ENCODE measurements at places on chromosomes 16 and 17.

- no peak overlapping the region for H3K27ac ChIP-seq
- DNase-seq = no peak
- no peaks in the 10 kb centered on the region for H3K36me3 ChIP-seq
- no peak overlapping the region for H3K4me3 ChIP-seq
- H3K27me3 ChIP-seq = no peaks in the 10 kb centered on the region
Measured at GRCh38 chr17:33438139-33438538, 145.0 kb upstream of the ASIC2 start.

GRCh38 chr16:88812513-88813268, 963 bp upstream of the APRT start:
- H3K4me3 ChIP-seq = peak overlapping the region; percentile 88
- DNase-seq = peak; percentile 56
- H3K27me3 ChIP-seq = no peaks in the 10 kb centered on the region
- H3K27ac ChIP-seq = peak overlapping the region; percentile 92

GRCh38 chr17:7403977-7404736, at the start of gene TMEM256:
TMEM256 (minus strand) TSS chr17:7404097; CDS start chr17:7404084, 13 bp downstream.
- peak within 1 kb of the TSS; percentile 57 for H3K4me3 ChIP-seq
- no peaks in the 10 kb centered on the region for H3K27me3 ChIP-seq
- H3K27ac ChIP-seq = peak within 1 kb of the TSS; percentile 95
- no peaks in the 10 kb centered on the region for H3K36me3 ChIP-seq
- peaks cover 4% of the 10 kb centered on the region for H3K4me1 ChIP-seq

GRCh38 chr17:27354051-27354490, 60.2 kb downstream of the WSB1 start:
- DNase-seq = no peak
- H3K36me3 ChIP-seq = no peaks in the 10 kb centered on the region
- no peaks in the 10 kb centered on the region for H3K27me3 ChIP-seq
- peak overlapping the region; percentile 75 for H3K4me3 ChIP-seq
- H3K4me1 ChIP-seq = no peaks in the 10 kb centered on the region

GRCh38 chr16:73543331-73543969, 495.5 kb upstream of the ZFHX3 start:
- no peak overlapping the region for H3K4me3 ChIP-seq
- H3K27me3 ChIP-seq = no peaks in the 10 kb centered on the region
- no peaks in the 10 kb centered on the region for H3K4me1 ChIP-seq
- no peak overlapping the region for H3K27ac ChIP-seq
- H3K36me3 ChIP-seq = no peaks in the 10 kb centered on the region

- peak; percentile 63 for DNase-seq
- H3K4me3 ChIP-seq = no peak overlapping the region
- H3K27ac ChIP-seq = no peak overlapping the region
- no peaks in the 10 kb centered on the region for H3K36me3 ChIP-seq
Measured at GRCh38 chr16:20774703-20775362, 11.0 kb downstream of the ACSM3 start.

GRCh38 chr16:19499481-19499880, 22.4 kb downstream of the GDE1 start:
- H3K4me3 ChIP-seq = no peak overlapping the region
- H3K27ac ChIP-seq = no peak overlapping the region
- no peaks in the 10 kb centered on the region for H3K27me3 ChIP-seq
- H3K36me3 ChIP-seq = peaks cover 3% of the 10 kb centered on the region
- DNase-seq = no peak
- no peaks in the 10 kb centered on the region for H3K4me1 ChIP-seq

DNA sequence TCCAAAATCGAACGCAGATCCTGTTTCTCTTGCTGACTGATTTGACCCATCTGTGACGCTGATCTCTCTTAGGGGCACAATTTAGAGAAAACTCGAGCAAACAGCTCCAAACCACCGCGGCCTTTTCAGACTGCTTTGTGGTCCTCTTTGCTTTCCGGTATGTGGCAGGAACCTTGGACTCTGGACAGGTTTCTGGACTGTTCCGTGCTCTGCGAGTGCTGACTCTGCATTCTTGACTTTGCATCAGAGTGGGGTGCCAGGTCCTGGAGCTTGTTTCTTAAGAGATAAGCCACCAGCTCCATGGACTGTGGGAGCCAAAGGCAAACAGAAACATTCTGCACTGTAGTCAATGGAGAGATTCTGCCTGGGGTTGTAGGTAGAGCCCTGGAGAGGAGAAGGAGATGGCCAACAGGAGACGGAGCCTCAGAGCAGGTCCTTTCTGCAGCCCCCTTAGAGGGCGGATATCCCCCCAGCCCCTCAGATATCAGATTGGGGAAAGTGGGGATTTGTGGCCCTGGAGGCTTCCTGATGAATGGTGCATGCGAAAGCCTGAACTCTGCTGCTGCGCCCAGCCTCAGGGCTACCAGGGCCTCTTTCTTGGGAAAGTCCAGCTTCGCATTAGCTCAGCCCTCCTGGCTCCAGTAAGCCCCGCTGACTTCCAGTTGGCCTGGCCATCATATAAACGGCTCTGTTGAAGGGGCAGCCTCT, 65.6 kb downstream of the WIPI1 start:
- H3K4me1 ChIP-seq = no peaks in the 10 kb centered on the region
- H3K27ac ChIP-seq = peak overlapping the region; percentile 84

DNA sequence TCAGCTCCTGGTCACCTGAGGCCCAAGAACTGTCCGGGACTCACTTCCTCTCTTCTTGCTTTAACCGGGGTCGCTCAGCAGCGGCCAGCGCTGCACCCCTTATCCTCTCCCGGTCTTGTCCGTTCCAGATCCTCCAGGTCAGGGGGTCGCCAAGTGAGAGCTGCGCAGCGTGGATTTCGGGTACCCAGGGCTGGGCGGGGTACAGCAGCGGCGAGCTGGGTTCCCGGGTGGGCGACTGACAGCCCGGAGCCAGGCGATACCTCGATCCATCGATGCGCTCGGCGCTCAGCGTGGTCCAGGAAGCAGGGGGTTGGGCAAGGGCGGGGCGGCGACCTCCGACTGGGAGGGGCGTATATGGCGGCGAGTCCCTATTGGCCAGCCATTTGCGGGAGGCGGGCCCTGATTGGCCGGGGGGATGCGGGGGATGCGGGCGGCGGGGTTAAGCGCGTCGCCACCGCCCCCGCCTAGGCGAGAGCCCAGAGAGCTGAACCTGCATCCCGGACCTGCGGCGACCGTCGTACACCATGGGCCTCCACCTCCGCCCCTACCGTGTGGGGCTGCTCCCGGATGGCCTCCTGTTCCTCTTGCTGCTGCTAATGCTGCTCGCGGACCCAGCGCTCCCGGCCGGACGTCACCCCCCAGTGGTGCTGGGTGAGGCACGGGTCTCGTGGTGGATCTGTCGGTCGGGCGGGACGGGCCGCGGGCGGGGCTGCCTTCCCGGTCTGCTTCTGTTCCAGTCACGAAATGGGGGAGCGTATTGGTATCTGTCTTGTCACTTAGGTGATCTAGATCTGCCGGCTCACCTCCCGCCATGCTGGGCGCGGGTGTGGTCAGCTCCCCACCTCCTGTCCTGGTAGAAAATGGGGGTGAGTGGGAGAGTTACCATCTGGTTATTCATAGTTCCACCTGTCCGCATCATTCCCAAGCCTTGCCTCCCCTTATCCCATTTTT, at the start of gene PLA2G15:
TSS of gene PLA2G15 (plus strand) at position 471 of the 951 bp plus-strand sequence. CDS start at position 525, 54 bp downstream.
- no peaks in the 10 kb centered on the region for H3K27me3 ChIP-seq
- peak within 1 kb of the TSS; percentile 91 for H3K4me3 ChIP-seq
- H3K36me3 ChIP-seq = no peaks in the 10 kb centered on the region

DNA sequence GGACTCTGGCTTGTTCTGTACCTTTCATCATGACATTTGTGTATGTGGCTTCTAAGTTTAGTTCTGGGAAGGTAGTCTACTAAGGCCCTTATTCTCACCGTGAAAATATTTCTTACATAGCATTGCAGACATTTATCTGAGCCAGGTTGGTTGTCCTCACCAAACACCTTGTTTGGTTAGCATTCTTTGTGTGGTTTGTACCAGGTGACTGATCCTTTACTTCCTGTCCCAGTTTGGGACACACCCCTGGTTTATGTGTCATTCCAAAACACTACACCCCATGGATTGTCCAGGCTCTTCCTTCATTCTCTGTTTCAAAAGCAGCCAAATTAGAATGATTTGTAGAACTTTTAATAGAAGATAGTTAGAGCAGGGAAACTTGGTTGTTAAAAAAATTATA, 23.2 kb upstream of the DUSP14 start:
- no peaks in the 10 kb centered on the region for H3K27me3 ChIP-seq
- peak overlapping the region; percentile 76 for H3K27ac ChIP-seq
- H3K36me3 ChIP-seq = no peaks in the 10 kb centered on the region

DNA sequence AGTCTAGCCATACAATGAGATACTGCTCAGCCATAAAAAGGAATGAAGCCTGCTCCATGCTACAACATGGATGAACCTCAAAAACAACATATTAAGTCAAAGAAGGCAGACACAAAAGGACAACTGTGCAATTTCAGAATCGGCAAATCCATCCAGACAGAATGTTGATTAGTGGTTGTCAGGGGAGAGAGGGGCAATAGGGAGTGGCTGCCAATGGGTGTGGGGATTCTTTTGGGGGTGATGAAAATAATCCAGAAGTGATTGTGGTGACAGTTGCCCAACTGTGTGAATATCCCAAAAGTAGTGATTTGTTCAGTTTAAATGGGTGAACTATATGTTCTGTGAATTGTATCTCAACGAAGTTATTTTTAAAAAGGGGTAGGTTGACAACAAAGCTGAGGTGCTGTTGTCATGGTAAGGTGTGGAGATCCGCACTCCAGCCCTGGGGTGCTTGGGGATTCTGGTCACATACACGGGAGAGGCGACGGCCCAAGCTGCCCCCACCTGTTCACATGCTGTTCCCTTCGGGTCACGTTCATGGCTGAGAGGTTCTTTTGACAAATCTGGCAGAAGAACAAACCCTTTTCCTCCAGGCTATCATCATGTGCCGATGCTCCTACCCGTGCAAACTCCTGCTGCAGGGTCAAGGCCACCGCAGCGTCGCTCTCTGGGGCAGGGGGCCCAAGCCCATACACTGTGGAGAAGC, 9.6 kb downstream of the SLX4 start:
- no peaks in the 10 kb centered on the region for H3K27me3 ChIP-seq
- DNase-seq = no peak
- no peaks in the 10 kb centered on the region for H3K36me3 ChIP-seq

GRCh38 chr16:67529582-67530012, 968 bp downstream of the RIPOR1 start:
- H3K27me3 ChIP-seq = no peaks in the 10 kb centered on the region
- peaks cover 8% of the 10 kb centered on the region for H3K4me1 ChIP-seq
- no peak for DNase-seq
- no peaks in the 10 kb centered on the region for H3K36me3 ChIP-seq
- peak overlapping the region; percentile 81 for H3K4me3 ChIP-seq

DNA sequence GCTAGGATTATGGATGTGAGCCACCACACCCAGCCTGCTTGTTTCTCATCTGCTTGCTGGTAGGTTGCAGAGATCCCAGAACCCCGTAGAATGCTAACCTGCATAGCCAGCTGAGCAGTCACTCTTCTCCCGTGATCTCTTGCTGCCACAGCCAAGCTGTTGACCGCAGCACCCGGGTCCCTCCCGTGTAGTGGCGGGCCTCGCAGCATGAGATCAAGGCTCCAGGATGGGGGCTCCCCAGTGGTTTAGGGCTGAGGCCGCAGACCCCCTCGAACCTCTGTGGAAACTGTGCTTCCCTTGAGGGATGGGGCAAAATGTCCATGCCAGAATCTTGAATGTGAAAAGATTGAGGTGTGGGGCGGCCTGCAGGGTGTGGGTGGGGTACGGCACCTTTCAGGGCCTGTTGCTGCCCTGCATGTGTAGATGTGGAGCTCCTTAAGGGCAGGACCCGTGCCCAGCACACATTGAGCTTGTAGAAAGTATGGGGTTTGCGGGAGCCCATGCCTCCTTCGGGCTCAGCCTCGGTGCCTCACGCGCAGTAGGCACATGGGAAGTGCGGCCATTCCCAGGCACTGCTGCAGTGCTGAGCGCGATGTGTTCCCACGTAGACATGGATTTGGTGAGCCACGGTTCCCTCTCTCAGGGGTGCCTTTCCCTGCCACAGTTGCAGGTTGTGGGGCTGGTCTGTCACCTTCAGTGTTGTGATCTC, 99.9 kb downstream of the BANP start:
- no peak for DNase-seq
- no peaks in the 10 kb centered on the region for H3K36me3 ChIP-seq
- no peak overlapping the region for H3K4me3 ChIP-seq
- no peak overlapping the region for H3K27ac ChIP-seq
- H3K4me1 ChIP-seq = no peaks in the 10 kb centered on the region

- no peak overlapping the region for H3K27ac ChIP-seq
- no peaks in the 10 kb centered on the region for H3K4me1 ChIP-seq
- no peaks in the 10 kb centered on the region for H3K27me3 ChIP-seq
- DNase-seq = no peak
- no peaks in the 10 kb centered on the region for H3K36me3 ChIP-seq
Measured at GRCh38 chr17:36683387-36683786, 82.0 kb downstream of the MRM1 start.

GRCh38 chr16:11384956-11385586, 39.8 kb downstream of the RMI2 start:
- no peak for DNase-seq
- H3K4me3 ChIP-seq = no peak overlapping the region
- no peaks in the 10 kb centered on the region for H3K36me3 ChIP-seq
- no peaks in the 10 kb centered on the region for H3K4me1 ChIP-seq

GRCh38 chr17:78166416-78166815, 2.0 kb upstream of the SYNGR2 start:
- H3K27me3 ChIP-seq = no peaks in the 10 kb centered on the region
- no peaks in the 10 kb centered on the region for H3K4me1 ChIP-seq
- no peak overlapping the region for H3K27ac ChIP-seq
- no peak overlapping the region for H3K4me3 ChIP-seq

DNA sequence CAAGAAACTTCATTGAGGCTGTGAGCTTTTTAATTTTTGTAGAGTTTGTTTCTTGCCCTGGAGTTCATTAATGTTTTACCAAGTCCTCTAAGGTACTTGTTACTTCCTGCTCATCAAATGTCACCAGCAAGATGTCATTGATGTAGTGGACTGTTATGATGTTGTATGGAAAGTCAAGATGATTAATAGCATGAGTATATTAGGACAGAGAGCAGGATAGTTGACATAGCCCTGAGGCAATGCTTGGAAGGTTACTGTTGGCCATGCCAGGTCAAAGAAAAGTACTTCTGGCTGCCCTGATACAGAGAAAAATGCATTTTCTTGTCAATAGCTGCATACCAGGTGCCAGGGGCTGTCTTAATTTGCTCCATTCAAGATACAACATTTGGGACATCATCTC, 6.7 kb downstream of the KRTAP1-5 start:
- H3K4me1 ChIP-seq = no peaks in the 10 kb centered on the region
- no peak overlapping the region for H3K4me3 ChIP-seq

GRCh38 chr16:2178321-2179106, 17.9 kb downstream of the CASKIN1 start:
- H3K36me3 ChIP-seq = peaks cover 4% of the 10 kb centered on the region
- H3K4me3 ChIP-seq = no peak overlapping the region
- DNase-seq = no peak
- H3K4me1 ChIP-seq = no peaks in the 10 kb centered on the region
- H3K27me3 ChIP-seq = no peaks in the 10 kb centered on the region

GRCh38 chr16:79540825-79541595, 59.5 kb downstream of the MAF start:
- H3K4me1 ChIP-seq = no peaks in the 10 kb centered on the region
- no peak for DNase-seq
- no peak overlapping the region for H3K4me3 ChIP-seq
- no peaks in the 10 kb centered on the region for H3K36me3 ChIP-seq
- H3K27ac ChIP-seq = no peak overlapping the region

GRCh38 chr17:17606416-17607000, 15.0 kb upstream of the PEMT start:
- H3K27me3 ChIP-seq = no peaks in the 10 kb centered on the region
- H3K36me3 ChIP-seq = no peaks in the 10 kb centered on the region
- no peak overlapping the region for H3K4me3 ChIP-seq
- DNase-seq = no peak
- no peak overlapping the region for H3K27ac ChIP-seq

All from breast epithelium (tissue), 4 donors.